ENCODE measurements at places on chromosomes 7 and 10.

GRCh38 chr10:30839652-30840051 is 192.0 kb downstream of the ZNF438 start:
- no peak for DNase-seq

DNA sequence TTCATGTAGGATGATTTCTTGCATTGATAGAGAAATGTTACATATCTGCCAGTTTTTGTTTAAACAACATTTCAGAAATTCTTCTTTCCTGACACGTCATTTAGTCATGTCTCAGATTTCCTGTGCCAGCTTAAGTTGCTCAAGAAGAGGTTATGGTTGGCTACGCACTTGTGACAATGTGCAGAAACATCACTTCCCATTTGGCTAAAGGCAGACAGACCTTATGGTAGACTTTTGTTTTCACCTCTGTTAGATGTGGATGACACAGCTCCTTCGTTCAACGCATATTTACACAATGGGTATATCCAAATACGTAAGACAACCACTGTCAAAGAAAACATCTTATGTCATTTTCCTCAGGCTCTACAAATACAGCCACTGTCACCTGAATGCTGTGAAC is 125.8 kb downstream of the DOCK4 start:
- no peak for DNase-seq

DNA sequence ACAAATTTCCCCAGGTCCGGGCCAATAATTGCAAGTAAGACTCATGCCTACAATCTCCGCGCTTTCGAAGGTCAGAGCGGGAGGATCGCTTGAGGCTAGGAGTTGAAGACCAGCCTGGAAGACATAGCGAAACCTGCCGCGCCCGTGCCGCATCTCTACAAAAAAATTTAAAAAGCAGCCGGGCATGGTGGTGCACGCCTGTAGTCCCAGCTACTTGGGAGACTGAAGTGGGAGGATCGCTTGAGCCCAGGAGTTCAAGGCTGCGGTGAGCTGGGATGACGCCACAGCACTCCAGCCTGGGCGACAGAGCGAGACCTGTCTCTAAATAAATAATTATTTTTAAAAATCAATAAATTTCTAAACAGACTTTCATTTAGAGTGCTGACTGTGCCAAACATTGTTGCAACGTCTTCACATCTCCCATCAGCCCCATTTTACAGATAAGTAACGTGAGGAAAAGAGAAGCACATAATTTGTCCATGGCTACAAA is 494 bp upstream of the CFAP43 start:
- no peak for DNase-seq

GRCh38 chr7:44131173-44132029 is 8.1 kb upstream of the POLD2 start:
- no peak for DNase-seq

DNA sequence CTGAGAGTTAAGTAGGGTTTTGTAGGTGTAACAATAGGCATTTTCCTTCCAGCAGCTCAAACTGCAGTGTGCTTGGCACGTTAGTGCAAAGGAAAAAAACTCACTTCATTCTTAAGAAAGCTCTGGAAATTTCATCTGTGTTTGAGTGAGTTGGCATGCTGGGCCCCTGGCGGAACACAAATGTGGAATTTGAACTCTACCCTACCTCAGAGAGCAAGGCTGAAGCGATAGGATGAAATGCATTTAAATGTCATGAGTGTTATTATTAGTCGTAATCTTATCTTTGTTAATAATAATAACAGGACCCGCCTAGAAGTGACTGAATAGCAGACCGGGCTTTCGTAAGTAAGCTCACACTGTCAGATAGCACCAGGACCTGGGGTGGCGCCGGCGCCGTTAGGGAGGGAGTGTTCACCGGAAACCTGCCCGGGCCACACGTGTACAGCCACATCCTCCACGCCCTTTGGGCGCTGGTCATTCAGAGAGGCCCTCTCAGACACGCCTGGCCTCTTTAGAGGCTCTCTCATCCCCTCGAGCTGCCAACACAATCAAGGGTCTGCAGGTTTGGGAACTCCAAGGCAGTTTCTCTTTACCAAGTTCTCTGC is 63.5 kb downstream of the GRK5 start:
- peak; percentile 63 for DNase-seq
